ENCODE measurements at places on chromosomes 16 and 17.

DNA sequence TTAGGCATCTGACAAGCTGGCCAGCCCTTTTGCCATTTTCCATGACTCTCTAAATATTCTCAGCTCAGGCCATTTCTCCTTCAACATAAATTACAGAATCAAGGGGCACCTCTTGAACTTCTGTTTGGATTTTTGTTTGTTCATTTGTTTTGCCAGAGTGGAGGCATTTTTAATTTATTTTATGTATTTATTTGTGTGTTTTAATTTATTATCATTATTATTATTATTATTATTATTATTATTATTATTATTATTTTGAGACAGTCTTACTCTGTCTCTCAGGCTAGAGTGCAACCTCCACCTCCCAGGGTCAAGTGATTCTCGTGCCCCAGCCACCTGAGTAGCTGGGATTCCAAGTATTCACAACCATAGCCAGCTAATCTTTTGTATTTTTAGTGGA, 1578.0 kb downstream of the CDH8 start:
- no peak for DNase-seq

GRCh38 chr17:16584273-16584995, 15.4 kb upstream of the ZNF287 start:
- no peak for DNase-seq

GRCh38 chr16:23107117-23107516, 42.1 kb downstream of the USP31 start:
- no peak for DNase-seq

DNA sequence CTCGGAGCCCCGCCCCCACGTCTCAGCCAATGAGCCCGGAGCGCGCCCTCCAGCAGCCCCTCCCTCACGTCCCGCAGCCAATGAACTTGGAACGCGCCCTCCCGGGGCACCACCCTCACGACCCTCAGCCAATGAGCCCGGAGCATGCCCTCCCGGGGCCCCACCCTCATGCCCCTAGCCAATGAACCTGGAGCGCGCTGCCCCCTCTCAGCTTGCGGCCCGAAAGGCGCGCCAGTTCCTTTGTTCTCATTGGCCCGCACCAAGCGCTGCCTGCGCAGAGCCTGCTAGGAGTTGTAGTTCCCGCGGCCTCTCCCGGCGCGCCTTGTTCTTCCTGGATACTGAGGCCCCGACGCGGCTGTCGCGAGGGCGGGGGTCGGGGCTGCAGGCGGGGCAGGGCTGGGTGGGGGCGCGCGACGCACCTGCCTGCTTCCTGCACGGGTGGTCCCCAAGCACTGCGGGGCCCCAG, at the start of gene LRRC45:
Gene LRRC45 (plus strand): TSS at position 325 of the 466 bp plus-strand sequence. CDS start 339 bp downstream, outside the sequence.
- DNase-seq: peak; percentile 88

DNA sequence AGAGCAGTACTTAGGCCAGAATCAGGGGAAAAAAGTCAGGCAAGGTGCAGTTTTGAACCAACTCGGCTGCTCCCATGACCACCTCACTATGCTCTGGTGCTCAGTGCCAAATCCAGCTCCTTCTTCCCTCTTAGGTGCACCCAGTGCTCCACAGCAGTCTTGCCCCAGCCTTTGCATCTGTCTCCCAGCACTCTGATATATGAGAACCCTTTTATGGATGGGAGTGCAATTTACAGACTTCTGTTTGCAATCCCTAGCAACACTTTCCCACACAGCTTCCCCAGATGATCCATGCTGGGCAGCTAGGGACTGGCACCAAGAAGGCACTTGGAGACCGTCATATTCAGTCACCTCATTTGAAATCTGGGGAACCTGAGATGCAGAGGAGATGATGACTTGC, 267.9 kb upstream of the CCL2 start:
- no peak for DNase-seq

GRCh38 chr16:78365366-78365765, 265.9 kb downstream of the WWOX start:
- DNase-seq: no peak

GRCh38 chr17:58207451-58207850, 11.6 kb downstream of the MKS1 start:
- no peak for DNase-seq

- DNase-seq: no peak
Observed at GRCh38 chr17:3903051-3903825, 10.4 kb upstream of the CAMKK1 start.

GRCh38 chr16:79662669-79663313, 62.3 kb upstream of the MAF start:
- no peak for DNase-seq

- DNase-seq: no peak
Observed at GRCh38 chr16:67278773-67279295, 498 bp upstream of the PLEKHG4 start.

DNA sequence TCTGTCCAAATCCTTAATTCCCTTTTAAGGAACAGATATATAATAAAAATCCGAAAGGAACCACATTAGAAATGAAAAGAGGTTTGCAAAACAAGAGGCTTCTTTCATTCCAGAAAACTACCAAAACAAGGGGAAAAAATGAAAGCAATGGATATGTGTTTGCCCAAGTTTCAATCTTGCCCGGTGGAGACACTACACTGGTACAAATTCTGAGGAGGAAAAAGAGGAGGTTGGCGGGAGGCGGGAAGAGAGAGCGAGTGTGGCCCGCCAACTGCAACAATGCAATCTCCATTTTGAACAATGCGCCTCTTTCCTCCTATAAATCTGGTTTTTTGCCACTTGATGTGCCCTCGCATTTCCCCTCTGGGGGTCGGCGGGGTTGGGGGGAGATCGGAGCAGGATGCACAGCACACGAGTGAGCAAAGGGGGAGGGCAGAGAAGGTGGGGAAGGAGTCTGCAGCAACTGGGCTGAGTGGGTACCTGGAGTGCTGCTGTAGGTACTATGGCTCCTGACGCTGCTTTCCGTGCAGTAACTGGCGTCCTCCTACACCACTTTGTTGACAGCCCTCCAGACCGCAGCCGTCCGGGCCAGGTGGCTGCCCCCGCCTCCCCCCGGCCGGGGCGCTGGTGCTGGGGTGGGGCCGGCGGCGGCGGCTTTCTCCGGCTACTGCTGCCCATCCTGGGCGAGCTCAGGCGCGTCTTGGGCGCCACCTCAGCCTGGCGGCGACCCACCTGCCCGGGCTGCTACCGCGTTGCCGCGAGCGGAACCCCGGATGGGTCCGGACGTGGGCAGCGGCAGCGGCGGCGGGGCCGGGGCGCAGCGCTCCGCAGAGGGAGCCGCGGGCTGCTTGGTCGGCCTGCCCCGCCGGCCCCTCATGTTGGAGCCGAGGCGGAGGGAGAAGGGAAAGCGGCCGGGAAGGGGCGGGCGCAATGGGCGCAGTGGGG, 93.8 kb upstream of the PLEKHM1 start:
- no peak for DNase-seq

DNA sequence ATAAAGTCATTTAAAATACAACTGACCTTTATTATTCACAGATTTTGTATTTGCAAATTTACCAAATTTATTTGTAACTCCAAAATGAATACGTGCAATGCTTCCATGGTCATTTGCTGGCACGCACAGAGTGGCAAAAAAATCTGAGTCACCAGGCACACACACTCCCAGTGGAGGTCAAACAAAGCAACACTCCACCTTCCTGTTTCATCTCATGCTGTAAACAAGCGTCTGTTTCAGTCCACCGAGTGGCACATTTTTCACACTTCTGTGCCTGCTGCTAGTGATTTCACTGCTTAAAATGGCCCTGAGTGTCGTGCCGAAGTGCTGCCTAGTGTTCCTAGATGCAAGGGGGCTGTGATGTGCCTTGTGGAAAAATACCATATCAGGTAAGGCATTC, 17.8 kb upstream of the ITGAE start:
- no peak for DNase-seq

DNA sequence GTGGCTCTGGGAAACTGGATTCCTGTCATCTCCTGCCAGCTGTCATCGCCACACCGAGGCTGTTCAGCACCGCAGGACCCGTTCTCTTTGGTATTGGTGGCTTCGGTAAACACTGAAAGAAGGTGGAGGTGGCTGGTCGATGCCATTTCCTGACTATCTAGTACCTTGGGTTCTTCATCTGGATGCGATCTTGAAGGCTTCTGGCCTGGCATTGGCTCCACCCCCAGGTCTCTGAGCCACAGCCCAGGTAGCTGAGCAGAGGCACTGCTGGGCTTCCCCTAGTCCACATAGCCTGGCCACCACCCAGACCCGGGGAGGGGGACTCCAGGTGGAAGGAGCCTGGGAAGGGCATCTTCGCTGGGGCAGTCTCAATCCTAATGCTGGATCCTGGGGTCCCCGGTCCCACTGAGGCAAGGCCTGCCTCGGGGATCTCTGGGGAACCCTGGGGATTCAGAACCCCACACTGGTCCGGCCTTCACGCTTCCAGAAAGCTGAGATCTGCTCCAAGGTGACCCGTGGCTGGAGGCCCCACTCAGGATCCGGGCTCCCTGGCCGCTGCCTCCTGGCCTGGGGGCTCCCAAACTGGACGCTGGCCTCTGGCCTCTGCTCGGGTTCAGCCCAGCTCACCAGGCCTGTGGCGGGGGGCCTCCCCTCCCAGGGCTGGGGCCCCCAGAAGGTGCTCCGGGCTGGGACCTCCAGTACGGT, 1.8 kb downstream of the C16orf54 start:
- DNase-seq: no peak

GRCh38 chr17:73359352-73359751, 47.6 kb upstream of the CDC42EP4 start:
- DNase-seq: no peak

- DNase-seq: no peak
Observed at GRCh38 chr17:38898291-38898679, 27.1 kb upstream of the LASP1NB start.

GRCh38 chr17:31074772-31075555, 19.8 kb upstream of the NF1 start:
- no peak for DNase-seq

- DNase-seq: no peak
Observed at GRCh38 chr16:76201385-76201784, 75.8 kb upstream of the CNTNAP4 start.

GRCh38 chr17:50598487-50598886, 36.2 kb upstream of the ABCC3 start:
- no peak for DNase-seq

DNA sequence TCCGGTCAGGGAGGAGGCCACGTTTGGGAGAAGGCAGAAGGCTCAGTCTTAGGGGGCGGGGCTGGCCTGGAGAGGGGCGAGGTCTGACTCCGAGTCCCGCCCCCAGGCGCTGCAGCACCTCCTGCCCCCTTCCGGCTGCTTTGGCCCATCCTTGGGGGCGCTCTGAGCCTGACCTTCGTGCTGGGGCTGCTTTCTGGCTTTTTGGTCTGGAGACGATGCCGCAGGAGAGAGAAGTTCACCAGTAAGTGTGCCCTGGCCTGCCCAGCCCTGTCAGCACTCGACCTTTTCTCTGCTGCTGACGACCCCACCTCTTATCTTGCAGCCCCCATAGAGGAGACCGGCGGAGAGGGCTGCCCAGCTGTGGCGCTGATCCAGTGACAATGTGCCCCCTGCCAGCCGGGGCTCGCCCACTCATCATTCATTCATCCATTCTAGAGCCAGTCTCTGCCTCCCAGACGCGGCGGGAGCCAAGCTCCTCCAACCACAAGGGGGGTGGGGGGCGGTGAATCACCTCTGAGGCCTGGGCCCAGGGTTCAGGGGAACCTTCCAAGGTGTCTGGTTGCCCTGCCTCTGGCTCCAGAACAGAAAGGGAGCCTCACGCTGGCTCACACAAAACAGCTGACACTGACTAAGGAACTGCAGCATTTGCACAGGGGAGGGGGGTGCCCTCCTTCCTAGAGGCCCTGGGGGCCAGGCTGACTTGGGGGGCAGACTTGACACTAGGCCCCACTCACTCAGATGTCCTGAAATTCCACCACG, 1.5 kb downstream of the TNFRSF12A start:
- DNase-seq: no peak

DNA sequence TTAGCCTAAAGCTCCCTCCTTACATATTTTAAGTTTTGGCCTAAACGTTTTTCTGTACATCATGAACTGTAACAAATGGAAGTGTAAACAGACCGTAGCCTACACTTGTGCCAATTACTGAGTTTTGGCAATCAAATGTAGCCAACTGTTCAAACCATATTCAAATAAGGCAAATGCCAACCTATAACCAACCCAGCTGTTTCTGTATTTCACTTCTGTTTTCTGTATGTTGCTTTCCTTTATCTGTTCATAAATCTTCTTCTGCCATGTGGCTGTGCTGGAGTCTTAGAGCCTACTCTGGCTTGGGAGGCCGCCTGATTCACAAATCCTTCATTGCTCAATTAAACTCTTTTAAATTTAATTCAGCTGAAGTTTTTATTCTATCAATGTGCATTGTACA, 6.9 kb upstream of the C16orf78 start:
- DNase-seq: no peak

DNA sequence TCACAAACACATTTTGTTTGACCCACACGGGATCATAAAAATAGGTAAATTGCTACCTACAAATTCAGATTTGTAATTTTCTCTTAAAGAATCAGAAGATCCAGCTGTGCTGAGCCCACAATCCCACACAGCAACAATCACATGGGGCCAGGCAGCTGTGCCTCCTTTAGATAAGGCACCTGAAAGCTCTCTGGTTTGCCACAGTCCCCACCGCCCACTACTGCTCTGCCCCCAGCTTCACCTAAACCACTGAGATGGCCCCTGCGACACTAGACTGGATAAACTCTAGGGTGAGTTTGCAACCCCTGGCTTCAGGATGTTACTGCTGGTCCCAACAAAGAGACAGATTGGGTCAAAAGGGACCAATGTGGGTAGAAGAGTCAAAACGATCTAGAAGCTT, 96.8 kb downstream of the GSG1L start:
- DNase-seq: no peak

- no peak for DNase-seq
Observed at GRCh38 chr17:79031996-79032875, 8.3 kb downstream of the C1QTNF1 start.

GRCh38 chr17:48623583-48623982, 2.6 kb downstream of the HOXB9 start:
- DNase-seq: no peak

DNA sequence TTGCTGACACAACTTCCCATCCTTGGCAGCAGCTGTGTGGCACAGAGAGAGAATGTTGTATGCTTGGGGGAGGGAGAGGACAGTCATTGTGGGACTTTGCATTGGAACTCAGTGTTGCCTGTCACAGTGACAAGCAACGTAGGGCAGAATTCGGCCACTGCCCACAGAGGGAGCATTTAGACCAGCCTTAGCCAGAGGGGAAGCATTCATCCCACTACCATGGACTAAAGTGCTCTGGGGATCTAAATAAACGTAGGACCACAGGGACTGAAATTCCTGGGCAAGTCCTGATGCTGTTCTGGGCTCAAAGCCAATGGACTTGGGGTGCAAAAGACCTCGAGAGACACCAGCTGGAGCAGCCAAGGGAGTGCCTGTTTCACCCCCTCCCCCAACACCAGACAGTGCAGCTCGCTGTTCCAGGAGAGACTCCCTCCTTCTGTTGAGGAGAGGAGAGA, 44.9 kb downstream of the ABCA8 start:
- DNase-seq: no peak

- DNase-seq: no peak
Observed at GRCh38 chr16:83070416-83071209, 443.8 kb downstream of the CDH13 start.

DNA sequence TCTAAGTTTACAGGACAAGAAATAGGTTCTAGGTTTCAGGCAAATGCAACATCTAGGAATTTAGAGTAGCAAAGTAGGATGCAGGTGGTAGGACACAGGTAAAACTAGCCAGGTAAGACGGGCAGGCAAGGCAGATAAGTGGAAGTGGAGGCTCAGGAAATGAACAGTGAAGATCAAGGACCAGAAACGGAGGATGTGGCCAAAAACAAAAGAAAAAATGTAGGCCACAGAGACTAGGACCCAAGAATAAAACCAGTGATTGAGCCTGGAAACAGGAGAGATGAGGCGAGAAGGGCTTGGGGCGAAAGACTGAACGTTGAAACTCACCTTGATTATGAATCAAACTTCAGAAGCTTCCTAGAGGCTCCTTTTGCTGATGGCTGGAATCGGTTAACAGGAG, 24.0 kb downstream of the CPSF4L start:
- no peak for DNase-seq

GRCh38 chr17:59702304-59702703, 4.9 kb downstream of the PTRH2 start:
- DNase-seq: no peak

Measured in cortex of kidney (tissue), 1 donor.